H1 (cell line): ENCODE measurements at places on chromosomes 5 and 9.

DNA sequence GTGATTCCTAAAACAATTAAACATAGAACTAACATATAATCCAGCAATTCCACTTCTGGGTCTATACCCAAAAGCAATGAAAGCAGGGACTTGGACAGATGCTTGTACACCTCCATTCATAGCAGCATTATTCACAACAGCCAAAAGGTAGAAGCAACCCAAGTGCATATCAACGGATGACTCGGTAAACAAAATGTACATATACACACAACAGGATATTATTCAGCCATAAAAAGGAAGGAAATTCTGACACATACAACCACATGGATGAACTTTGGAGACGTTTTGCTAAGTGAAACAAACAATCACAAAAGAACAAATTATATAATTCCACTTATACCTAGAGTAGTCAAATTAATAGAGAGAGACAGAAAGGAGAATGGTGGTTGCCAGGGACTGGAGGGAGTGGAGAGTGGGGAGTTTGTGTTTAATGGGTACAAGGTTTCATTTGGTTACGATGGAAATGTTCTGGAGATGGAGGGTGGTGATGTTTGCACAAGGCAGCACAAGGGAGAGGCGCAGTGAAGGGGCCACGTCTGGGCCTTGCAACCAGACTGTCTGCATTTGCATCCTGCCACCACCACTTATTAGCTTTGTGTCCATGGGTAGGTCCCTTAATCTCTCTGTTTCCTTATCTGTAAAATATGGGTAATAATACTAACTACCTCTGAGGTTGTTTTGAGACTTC, 36.3 kb upstream of the RLN1 start:
- no peaks in the 10 kb centered on the region for H3K27me3 ChIP-seq
- no peak for DNase-seq
- H3K36me3 ChIP-seq, result no peaks in the 10 kb centered on the region
- no peak overlapping the region for H3K4me3 ChIP-seq

- no peak for DNase-seq
- H3K27ac ChIP-seq, result peak overlapping the region; percentile 77
- H3K27me3 ChIP-seq, result no peaks in the 10 kb centered on the region
- H3K36me3 ChIP-seq, result no peaks in the 10 kb centered on the region
Observed at GRCh38 chr5:134512661-134512999, 12.8 kb upstream of the JADE2 start.

DNA sequence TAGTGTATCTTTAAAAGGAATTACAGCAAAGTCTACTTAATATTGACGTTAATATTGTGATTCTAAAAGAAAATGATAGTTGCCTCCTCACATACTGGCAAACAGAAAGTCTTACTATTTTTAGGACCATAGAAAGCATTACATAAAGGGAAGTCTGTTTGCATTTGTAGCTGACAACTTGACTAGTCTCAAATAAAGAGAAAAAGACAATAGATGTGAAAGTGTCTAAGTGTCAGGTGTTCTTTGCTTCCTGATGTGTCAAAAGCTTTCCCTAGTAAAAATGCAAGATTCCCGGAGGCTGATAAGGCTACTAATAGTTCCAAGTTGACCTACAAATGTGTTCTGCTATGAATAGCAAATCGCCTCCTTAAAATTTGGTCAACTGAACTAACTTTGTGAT, 259.7 kb downstream of the CDH10 start:
- H3K4me1 ChIP-seq, result no peaks in the 10 kb centered on the region; the same call in 1 of the 2 replicates
- no peak for DNase-seq
- no peaks in the 10 kb centered on the region for H3K36me3 ChIP-seq
- H3K27me3 ChIP-seq, result no peaks in the 10 kb centered on the region
- H3K27ac ChIP-seq, result no peak overlapping the region

DNA sequence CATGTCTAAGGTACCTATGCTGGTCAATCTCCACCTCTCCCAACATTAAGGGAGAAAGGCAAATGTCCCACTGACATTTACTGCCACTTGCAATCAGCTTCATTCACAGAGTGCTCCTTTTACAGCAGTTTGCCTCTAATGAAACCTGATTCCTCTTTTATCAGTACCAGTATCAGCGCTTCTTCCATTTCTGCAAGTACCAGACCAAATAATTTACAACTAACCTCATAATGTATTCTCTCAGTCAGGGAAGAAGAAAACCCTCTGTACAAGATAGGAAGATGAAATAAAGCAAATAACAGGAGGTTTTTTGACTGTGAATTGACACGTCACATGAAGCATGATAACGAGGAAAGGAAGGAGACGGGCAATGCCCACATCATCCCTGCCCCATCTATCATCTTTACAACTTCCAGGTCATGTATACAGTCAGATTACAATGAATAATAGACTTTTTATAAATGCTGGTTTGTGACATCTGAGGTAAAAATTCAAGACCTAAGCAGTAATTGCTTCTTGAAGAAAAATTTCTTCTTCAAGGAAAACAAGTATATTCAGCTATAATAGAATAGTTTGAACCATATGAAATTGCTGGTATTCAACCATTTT, 21.9 kb downstream of the ABITRAM start:
- DNase-seq, result no peak
- H3K36me3 ChIP-seq, result peaks cover 4% of the 10 kb centered on the region; the same call in 1 of the 2 replicates
- no peaks in the 10 kb centered on the region for H3K4me1 ChIP-seq
- no peak overlapping the region for H3K4me3 ChIP-seq
- H3K27ac ChIP-seq, result no peak overlapping the region
- H3K27me3 ChIP-seq, result no peaks in the 10 kb centered on the region

- no peaks in the 10 kb centered on the region for H3K4me1 ChIP-seq
Observed at GRCh38 chr5:57902095-57902494, 419.5 kb upstream of the ACTBL2 start.

DNA sequence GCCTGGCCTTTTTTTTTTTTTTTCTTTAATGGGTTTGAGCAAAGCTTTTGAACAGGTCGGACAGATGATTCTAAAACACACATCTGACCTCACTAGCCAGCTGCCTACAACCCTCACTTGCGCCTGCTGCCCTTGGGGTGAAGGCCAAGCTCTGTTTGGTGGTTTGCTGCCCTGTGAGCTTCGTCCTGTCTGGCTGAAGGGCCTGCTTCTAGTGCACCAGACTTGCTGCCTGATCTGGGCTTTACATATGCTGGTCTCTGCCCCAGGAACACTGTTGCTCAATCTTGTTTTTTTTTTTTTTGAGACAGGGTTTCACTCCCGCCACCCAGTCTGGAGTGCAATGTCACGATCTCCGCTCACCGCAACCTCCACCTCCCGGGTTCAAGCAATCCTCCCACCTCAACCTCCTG, 16.4 kb upstream of the DOLPP1 start:
- DNase-seq, result no peak
- H3K4me1 ChIP-seq, result no peaks in the 10 kb centered on the region
- H3K27me3 ChIP-seq, result no peaks in the 10 kb centered on the region
- no peak overlapping the region for H3K4me3 ChIP-seq
- no peak overlapping the region for H3K27ac ChIP-seq

DNA sequence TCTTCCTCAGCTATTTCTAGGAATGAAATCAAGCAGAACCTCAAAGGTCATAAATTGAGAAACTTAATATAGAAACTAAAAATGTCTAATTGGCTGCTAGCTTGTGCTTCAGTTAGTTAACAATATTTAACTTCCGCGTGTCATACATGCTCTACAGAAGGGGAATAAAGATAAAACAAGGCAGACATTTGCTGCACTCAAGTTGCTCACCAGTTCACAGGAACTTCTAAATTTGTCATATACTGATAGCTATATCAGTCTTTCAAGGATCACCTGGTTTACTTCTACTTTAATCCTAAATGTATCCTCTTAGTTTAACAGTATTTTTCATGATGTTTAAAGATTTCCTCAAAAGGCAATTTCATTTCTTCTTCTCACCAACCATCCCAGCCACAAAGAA, 8.4 kb downstream of the CCNH start:
- no peaks in the 10 kb centered on the region for H3K4me1 ChIP-seq
- H3K36me3 ChIP-seq, result peaks cover 18% of the 10 kb centered on the region
- H3K27ac ChIP-seq, result no peak overlapping the region
- H3K4me3 ChIP-seq, result no peak overlapping the region
- H3K27me3 ChIP-seq, result no peaks in the 10 kb centered on the region

DNA sequence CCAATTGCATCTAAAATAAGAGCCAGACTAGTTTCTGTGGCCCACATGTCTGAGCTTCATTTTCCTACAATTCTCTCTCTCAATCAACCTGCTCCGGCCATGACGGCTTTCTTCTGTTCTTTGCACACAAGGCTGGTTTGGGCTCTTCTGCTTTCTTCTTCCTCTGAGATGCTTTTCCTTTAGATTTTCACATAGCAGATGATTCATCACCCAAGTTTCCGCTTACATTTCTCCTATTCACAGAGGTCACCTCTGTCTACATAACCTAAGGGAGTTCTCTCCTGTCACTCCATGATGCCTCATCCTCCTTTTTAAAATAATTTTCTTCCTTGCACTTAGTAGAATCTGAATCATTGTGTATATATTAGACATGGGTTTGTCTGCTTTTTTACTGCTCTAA, 334.6 kb upstream of the TUSC1 start:
- no peaks in the 10 kb centered on the region for H3K36me3 ChIP-seq
- H3K4me3 ChIP-seq, result no peak overlapping the region
- no peaks in the 10 kb centered on the region for H3K4me1 ChIP-seq
- H3K27ac ChIP-seq, result no peak overlapping the region
- no peak for DNase-seq

- H3K36me3 ChIP-seq, result no peaks in the 10 kb centered on the region
- H3K4me3 ChIP-seq, result no peak overlapping the region
- H3K27me3 ChIP-seq, result no peaks in the 10 kb centered on the region
Observed at GRCh38 chr9:29830821-29831220, 2257.5 kb upstream of the C9orf72 start.

DNA sequence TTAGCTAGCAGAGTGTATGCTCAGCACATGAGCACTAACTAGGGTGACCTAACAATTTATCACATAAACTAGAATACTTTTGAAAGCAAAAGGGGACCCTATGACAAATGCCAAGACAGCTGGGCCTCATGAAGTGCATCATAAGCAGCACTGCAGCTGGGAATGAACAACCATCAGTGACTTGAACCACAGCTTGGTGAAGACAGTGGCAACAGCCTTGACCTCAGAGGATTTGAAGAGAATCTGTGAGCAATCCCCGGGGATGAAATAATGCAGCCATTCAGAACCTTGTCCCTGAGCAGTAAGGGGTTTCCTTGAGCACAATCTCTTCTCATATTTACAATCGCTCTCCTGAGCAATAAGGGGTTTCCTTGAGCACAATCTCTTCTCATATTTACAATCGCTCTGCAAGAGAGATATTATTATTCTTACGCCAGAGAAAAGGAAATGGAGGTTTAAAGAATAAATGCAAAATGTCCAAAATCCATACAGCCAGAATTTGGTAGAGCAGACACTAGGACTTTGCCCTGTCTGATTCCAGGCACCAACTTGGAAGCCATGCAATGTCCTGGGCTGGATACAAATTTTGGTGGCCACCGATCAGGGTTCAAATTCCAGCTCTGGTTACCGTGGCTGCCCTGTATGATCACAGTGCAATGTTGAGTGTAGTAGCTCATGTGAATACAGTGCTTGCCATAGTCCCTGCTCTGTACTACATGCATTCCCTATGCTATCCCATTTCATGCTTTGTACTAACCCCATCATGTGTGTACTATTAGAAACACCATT, 846 bp upstream of the NSG2 start:
- no peaks in the 10 kb centered on the region for H3K27me3 ChIP-seq
- no peaks in the 10 kb centered on the region for H3K36me3 ChIP-seq
- H3K4me3 ChIP-seq, result no peak overlapping the region
- peak; percentile 17 for DNase-seq
